Stimulated activated CD4-positive, alpha-beta T cell treated with anti-CD3 and anti-CD28 coated beads, Interleukin-1b, Interleukin-23, amount 100 ng/mL, for 1 hour (primary cell): ENCODE measurements at places on chromosomes 6 and 20.

- no peak for DNase-seq
Measured at GRCh38 chr6:162857326-162857725, 129.6 kb downstream of the PACRG start.

DNA sequence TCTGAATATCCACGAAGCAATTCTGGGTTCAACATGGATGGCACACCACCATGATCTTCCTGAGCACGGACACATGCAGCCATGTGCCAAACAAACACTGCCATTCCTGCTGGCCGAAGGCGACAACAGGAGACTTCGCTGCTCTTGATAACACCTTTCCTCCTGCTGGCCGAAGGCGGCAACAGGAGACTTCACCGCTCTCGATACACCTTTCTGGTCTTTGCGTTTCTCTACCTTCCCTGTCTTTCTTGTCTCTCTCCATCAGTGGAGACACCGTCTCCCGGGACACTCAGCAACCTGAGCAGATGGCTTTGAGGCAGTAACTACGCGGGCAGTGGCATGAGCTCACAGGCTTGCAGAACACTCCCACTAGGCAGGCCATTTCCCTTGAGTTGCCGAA is 54.9 kb upstream of the MPC1 start:
- DNase-seq, result no peak

GRCh38 chr6:107847844-107848802 is 24.0 kb upstream of the SCML4 start:
- DNase-seq, result peak; percentile 63

DNA sequence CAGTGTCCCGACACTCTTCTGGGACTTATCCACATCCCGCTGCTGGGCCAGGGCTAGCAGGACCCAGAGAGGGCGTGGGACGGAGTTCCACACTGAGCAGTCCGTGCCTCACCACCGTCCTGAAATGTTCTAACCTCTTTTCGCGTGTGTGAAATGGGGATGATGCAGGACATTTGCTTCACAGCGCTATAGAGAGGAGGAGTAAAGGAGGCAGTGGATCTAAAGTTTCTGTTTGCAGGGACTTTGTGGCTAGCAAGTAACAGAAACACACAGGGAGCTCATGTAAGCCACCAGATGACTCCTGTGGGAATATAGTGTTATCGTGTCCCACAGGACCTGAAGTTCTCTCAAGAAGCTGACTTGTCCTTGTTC is 634 bp downstream of the ITPA start:
- DNase-seq, result no peak

DNA sequence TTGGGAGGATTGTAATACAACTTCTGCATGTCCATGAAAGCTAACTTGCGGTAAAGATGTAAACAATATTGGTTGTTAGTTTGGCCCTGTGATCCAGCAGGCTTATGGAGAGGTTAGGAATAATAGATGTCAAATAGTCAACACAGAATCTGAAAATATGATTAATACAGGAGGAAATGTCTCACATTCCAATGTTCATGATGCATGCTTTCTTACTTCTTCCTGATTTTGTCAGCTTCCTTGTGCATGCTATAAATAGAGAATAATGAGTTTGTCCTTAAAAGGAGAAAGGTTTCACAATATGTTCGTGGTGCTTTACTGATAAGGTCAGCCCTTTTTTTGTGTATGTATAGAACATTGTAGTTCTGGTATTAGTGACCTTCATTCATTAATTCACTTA is 136.7 kb downstream of the MMUT start:
- DNase-seq, result no peak

DNA sequence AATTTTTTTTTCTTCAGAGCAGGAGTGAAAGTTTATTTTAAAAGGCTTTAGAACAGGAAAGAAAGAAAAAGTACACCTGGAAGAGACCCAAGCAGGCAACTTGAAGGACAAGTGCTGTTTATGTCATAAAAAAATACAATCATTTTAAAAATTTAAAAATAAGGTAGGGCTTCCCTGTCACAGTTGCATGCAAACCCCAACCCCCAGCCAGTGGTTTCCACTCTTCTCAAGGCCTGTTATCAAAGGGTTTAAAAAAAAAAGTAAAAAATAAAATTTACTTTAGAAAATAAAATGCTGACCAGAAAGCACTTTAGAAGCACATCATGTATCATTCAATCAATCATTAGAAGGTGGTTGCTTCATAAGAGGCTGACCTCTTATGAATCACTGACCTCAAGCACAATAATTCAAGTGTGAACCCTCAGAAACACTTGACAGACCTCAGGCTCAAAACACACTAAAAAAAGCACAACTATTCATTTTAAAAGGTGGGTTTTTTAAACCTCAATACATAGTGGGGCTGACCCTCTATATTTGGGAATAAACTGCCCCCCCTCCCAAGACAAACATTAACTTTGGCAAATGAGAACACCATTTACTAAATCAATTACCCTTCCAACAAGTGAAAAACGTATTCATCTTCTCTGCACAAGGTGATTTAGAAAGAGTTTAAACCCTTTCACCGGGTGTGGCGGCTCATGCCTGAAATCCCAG is 15.6 kb downstream of the ILRUN start:
- no peak for DNase-seq

- no peak for DNase-seq
Measured at GRCh38 chr20:2753461-2754040, 46.9 kb downstream of the CPXM1 start.

DNA sequence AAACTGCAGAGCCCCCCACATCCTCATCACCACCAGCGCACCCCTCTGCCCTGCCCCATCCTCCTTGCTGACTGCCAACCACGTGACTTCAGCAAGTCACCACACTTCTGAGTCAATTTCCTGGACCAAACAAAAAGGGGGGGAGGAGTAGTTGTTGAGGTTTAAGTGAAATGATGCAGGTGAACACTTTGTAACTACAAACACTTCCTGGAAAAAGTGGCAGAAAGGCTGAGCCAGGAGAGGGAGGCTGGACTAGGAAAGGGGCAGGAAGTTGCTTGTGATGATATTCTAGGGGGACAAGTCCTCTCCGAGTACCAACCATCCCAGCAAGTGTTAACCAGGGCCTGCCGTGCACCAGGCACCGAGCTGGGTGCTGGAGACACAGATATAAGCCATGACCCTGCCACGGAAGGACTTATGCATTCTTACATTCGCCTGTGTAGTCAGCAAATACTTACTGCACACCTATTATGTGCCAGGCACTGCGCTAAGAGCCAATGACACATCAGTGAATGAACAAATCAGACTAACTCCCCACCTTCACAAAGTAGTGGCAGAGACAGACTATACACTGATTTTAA is 67.3 kb downstream of the PREX1 start:
- no peak for DNase-seq

DNA sequence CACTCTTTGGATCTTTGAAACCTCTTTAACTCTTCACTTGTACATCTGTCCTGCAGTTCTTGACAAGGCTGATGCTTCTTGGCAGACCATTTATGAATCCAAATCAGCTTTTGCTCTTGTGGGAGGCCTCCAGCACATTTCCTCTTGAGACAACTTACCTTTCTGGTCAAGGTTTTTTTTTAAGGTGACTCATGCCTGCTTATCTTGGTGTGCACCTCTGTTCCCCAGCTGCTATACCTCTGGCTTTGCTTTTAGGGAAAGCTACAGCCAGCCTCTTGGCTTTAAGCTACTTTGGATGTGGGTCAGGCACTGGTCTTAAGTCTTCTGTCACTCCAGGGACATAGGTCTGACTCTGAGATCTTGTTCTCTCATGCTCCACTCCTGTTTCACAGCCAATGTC is 106.5 kb downstream of the PHF3 start:
- no peak for DNase-seq

GRCh38 chr6:88494401-88495140 is 328.4 kb upstream of the CNR1 start:
- DNase-seq, result no peak

- peak; percentile 6 for DNase-seq
Measured at GRCh38 chr20:38674092-38674764, 50.1 kb upstream of the SLC32A1 start.

DNA sequence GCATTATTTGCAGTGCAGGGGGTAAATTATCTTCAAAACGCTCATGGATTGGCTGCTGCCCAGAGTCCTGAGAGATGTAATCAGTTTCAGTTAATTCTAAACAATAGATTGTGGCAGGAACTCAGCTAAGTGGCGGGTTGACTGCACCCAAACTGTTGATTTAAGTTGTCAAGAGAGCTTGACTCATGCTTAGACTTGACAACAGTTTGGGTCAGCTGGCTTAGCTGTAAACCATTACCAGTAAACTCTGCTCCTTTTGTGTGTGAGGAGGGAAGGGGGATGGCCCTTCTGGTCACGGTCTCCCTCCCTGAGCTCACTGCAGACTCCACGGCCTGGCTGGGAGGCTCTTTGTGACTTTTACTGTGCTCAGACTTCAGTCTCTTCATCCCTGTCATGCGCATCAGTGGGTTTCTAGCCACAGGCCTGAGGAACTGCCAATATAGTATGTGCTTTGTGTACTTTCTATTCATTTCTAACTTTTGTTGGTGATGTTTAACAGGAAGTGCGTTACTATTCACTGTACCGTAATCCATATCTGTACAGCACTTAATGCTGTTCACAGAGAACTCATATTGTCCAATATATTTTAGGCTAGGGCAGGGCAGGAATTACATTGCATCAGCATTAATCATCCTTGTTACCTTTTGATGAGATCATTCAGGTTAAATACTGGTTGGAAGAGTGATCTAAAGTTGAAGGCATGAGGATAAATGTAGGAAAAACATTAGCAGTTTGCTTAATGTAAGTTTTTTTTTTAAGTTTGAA is 488.3 kb downstream of the CDKAL1 start:
- no peak for DNase-seq

DNA sequence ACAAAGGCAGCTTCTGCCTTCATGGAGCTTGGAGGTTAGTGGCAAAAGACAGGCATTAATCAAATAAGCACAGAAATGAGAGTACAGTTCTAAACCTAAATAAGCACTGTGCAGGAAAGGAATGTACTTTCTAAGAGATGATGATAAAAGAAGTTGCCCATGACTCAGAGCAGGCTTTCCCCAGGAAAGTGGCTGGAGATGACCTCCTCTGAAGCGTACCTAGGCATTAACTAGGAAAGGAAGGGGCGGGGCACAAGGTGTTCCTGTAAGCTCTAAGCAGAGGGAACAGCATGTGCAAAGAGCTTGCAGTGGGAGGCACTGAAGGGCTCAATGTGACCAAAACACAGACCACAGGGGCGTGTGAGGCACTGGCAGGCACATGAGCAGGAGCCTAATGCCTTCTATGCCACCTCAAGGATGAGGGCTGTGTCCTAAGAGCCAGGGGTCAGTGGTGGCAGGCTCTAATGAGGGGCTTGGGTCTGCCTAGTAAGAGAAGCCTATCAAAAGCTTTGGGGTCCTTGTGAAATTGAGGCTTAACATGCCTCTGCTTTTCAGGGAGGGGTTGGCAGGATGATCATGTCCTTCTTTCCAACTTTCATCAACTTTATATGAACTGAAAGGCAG is 4.9 kb downstream of the SSTR4 start:
- no peak for DNase-seq

DNA sequence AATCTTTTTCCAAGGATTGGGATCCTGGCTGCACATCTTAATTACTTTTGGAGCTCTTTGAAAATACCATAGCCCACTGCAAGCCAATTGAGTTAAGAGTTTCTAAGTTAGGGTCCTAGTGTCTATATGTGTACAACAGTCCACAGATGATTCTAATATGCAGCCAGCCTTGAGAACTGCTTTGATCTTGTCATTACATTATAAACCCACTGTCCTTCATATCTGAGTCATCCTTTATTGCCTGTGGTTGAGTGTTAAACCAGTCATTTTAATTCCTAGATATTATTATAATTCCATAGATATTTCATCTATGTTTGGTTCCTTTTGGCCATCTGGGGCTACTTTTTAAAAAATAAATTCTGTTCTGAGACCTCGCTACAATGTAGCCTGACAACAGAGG is 24.1 kb downstream of the MCM8 start:
- DNase-seq, result no peak

GRCh38 chr6:133184798-133185372 is 56.3 kb upstream of the EYA4 start:
- DNase-seq, result no peak

DNA sequence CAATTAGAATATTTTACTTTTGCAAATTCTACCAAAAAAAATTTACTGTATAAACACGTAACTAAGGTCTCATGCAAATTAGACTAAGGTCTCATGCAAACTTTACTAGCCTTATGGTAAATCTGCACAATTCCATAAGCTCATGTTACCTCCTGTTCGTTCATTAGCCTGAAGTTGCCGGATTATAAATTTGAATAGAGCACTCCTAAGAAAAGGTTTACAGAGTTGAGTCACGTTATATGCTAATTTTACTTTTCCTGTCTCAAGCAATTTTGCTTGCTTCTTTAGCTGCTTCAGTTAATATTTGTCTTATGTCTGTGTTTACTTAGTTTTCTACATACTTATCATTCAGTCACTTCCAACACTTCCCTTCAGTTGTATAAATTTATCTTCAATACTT is 1434.0 kb upstream of the EYS start:
- DNase-seq, result no peak

DNA sequence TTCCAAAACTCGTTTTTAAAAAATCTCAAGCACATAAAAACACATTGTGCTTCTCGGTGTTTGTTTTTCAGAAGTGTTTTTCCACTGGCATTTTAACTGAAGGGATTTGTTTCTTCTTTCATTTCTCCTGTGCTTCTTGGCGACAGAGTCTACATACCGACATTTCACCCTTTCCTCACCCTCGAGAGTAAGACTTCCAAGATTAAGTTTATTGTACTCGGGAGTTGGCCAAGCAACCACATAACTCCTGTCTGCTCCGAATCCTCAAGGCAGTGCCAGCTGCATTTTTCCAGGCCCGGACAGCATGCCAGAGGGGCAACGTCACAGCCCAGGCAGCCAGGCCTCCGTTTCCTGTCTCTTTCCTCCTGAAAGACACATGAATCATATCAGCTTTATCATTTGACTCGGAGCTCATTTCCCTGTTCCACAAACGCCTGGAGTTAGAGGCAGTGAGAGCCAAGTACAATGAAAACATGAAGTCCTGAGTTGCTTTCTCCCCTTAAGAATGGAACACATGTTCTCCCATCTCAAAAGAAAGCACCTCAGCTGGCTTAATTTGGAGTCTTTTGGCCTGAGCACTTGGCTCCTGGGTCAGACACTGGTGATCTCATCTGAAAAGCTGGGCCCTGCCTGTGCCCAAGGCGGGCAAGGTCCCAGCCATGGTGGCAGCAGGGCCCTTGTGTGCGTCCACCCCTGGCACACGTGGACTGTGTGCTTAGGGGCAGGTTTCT is 23.2 kb upstream of the FAM50B start:
- no peak for DNase-seq
